ENCODE measurements at places on chromosomes 2 and 18. TPM values are rescaled to one million over a fixed set of nuclear protein-coding genes. Genes with fewer than 3 reads are reported as not detected.

- no peaks in the 10 kb centered on the region for H3K27me3 ChIP-seq
- H3K27ac ChIP-seq = no peak overlapping the region
- H3K36me3 ChIP-seq = no peaks in the 10 kb centered on the region
- DNase-seq = no peak
- no peaks in the 10 kb centered on the region for H3K4me1 ChIP-seq
These were observed 137.7 kb downstream of the PXDN start for GRCh38 chr2:1606421-1607235.

The SPP2 gene
- not detected for total RNA-seq

DNA sequence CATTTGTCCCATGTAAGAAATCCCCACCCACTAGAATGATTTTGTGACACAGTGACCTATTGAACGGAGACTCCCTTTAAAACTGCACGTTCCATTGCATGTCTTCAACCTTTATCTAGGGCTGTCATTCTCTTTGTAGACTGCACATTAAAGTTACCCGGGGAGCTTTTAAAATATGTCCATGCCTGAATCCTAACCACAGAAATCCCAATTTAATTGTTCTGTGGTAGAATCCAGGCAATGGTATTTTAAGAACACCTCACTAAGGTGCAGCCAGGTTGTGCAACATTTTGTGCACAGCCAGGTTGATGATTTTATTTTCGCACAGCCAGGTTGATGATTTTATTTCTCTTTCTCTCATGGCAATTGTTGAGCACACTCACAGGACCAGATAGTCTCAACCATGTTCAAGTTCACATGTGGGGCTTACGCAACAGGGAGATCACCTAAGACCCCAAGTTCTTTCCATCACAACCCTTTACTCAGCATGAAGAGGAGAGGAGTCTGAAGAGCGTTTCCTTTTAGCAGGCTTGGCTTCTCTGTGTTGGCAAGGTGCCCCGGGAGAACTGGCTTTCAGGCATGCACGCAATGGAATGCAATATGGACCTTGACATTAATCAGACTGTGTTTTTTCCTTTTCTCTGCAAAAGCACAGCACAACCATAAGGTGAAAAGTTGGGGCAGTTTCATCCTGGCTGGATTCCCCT is 467.3 kb upstream of the ETAA1 start:
- no peak overlapping the region for H3K4me3 ChIP-seq
- DNase-seq = no peak
- no peaks in the 10 kb centered on the region for H3K36me3 ChIP-seq

The HTR2B gene
- total RNA-seq = not detected

The OTOF gene
- total RNA-seq = 0.50 TPM

DNA sequence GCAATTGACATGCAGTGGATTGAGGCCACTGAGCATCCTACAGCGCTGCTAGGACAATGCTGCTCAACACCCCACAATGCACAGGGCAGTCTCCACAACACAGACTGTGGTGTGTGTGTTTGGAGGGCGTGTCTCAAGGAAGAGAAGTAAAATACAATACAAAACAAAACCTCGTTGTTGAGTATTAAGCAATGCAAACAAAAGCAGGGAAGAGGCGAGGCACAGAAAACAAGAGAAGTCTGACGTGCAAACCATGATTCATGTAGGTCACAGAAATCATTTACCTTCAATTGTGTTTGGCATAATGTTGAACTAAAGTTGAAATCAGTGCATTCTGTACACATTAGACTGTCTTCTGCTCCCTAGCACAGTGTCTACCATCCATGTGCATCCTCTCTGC is 260.9 kb downstream of the PHLPP1 start:
- DNase-seq = no peak
- no peaks in the 10 kb centered on the region for H3K36me3 ChIP-seq
- no peak overlapping the region for H3K27ac ChIP-seq
- H3K27me3 ChIP-seq = no peaks in the 10 kb centered on the region

GRCh38 chr2:196290136-196290535 is 118.8 kb upstream of the STK17B start:
- peak overlapping the region; percentile 74 for H3K27ac ChIP-seq
- no peaks in the 10 kb centered on the region for H3K27me3 ChIP-seq
- no peaks in the 10 kb centered on the region for H3K36me3 ChIP-seq

DNA sequence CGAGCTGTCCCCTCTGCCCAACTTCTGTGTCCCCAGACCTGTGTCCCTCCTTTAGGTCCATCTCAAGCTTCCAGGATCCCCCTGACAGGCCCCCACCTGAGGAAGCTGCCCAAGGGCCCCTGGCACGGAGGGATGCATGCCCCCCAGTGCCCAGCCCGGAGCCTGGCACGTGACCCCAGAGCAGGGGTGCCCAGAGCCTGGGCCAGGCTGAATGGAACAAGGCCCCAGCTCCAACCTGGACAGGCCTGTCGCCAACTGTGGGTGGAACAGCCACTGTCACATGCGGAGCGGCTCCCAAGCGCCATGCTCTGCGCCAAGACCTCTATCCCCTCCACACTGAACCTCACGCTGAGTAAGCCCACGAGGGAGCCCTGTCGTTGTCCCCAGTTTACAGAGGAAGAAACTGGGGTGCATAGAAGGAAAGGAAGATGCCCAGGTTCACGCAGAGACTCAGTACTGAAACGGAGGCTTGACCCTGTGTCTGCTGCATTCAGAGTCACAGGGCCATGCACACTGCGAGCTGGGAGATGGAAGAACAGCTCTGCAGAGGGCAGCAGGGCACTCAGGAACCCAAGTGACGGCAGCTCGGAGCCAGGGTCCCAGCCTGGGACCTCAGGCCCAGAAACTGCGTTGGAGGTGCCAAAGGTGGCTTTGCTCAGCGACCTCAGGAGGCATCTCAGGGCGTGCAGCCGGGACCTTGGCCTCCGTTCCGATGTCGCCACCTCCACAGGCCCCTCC is 5.5 kb upstream of the ECEL1 start:
- DNase-seq = no peak
- H3K27me3 ChIP-seq = peaks cover 16% of the 10 kb centered on the region
- no peak overlapping the region for H3K4me3 ChIP-seq
- H3K36me3 ChIP-seq = no peaks in the 10 kb centered on the region

DNA sequence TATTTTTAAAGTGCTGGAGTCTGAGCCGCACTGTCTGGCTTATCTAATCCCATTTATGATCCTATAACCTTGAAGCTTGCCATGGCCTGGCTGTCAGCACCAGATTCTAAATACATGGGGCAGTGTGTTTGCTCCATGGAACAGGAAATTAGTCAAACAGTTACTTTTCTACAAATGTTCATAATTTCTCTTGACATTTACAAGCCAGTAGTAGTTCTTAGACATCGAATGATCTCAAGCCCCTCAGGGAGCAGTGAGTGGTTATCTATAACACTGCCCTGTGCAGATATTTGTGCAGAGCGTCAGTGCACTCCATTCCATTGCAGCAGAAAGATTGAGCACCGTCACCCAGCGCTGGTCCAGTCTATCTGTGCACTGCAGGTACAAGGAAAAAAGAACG is 205.2 kb downstream of the AGPS start:
- H3K27me3 ChIP-seq = peaks cover 11% of the 10 kb centered on the region
- no peak overlapping the region for H3K4me3 ChIP-seq
- H3K4me1 ChIP-seq = no peaks in the 10 kb centered on the region
- no peak overlapping the region for H3K27ac ChIP-seq
- H3K36me3 ChIP-seq = no peaks in the 10 kb centered on the region
- DNase-seq = no peak

GRCh38 chr2:11560806-11561205 is 27.0 kb downstream of the GREB1 start:
- H3K4me3 ChIP-seq = no peak overlapping the region
- no peaks in the 10 kb centered on the region for H3K36me3 ChIP-seq
- H3K27me3 ChIP-seq = peaks cover 20% of the 10 kb centered on the region

The FER1L5 gene
- total RNA-seq = not detected

The TSGA10 gene
- total RNA-seq = 8.6 TPM

DNA sequence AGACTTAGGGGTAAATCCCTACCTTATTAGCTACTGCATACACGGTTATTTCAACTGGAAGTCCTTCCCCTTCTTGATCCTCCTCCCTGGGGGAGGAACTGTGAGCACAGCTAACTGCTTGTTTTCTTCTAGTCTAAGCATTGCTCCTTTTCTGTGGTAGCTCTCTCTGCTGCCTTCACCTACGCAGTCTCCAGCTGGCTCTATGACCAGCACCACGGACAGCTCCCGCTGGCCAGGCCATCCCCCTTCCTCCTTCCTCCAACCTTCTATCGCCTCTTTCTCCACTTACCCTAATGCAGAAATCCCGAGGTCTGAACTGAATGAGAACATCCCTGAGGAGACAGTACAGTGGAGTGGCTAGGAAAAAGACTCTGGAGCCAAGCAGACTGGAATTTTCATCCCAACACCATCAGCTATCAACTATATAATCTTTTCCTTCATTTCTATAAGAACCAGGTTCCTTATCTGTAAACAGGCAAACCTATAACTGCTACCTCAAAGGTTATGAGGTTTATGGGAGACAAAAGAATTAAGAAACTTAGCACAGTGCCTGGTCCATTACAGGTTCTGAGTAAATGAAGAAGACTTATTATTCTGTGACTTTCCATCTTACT is 4.7 kb upstream of the CFAP65 start:
- no peak overlapping the region for H3K4me3 ChIP-seq
- H3K4me1 ChIP-seq = peaks cover 6% of the 10 kb centered on the region
- no peak for DNase-seq
- H3K36me3 ChIP-seq = no peaks in the 10 kb centered on the region
- no peak overlapping the region for H3K27ac ChIP-seq
- peaks cover 51% of the 10 kb centered on the region for H3K27me3 ChIP-seq

DNA sequence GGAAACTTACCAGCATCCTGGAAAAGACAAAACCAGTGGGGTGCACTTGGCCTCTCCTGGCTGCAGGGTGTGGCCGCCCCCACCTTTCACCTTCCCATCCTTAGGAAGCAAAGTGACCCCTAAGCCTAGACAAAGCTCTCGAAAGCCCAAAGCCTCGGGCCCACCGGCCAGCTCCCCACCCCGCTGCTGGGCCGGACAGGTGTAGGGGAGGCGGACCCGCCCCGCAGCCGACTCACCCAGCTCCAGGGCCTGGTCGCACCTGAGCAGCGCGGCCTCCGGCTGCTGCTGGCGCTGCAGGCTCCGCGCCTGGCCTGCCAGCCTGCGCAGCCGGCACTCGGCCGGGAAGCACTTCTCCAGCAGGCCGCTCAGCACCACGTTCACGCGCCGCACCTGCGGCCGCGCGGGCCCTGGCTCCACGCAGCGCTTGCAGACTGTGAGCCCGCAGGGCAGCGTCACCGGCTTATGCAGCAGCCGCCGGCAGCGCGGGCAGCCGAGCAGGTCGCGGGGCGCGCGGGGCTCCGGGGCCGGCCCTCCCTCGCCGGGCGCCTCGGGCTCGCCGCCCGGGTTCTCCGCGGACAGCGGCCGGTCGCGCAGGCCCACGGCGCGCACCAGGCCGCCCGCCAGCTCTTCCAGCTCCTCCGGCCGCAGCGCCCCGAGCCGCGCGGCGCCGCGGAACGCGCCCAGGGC is 979 bp downstream of the LONRF2 start:
- no peak overlapping the region for H3K27ac ChIP-seq
- no peak overlapping the region for H3K4me3 ChIP-seq
- H3K27me3 ChIP-seq = peaks cover 70% of the 10 kb centered on the region
- H3K4me1 ChIP-seq = no peaks in the 10 kb centered on the region
- no peak for DNase-seq

The DTNA gene
- not detected for total RNA-seq

DNA sequence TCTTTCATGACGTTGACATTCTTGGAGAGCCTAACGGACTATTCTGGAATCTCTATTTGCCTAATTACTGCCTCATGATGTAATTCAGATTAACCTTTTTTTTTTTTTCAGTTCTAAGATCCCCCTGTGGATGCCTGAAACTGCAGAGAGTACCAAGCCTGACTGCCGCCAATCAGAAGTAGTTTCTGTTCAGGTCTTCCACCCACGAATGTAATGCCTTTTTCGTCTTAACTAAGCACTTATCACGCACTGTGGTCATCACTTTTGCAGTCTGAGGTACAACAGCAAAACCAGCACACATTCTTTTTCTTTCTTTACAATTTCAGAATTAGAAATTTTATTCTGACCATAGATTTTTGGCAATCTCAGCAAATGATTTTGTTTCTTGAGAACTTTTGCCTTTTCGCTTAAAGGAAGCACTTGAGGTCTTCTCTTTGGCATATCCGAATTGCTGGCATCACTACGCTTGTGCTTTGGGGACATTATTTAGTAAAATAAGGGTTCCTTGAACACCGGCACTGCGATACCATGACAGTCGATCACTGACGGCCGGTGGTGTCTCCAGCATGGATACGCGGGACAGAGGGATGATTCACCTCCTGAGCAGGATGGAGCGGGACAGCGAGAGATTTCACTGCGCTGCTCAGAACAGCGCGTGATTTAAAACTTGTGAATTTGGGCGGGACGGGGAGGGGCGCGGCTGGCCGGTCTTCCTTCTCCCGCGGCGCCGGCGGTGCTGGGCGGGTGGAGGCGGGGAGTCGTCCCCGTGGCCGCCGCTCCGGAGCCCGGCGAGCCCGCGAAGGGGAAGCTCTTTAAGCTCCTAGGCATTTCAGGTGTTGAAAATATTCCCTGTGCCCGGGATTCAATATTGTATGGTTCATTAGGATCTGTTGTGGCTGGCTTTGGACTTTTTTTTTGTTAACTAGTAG is 32.0 kb upstream of the GPR55 start:
- H3K27ac ChIP-seq = peak overlapping the region; percentile 88
- peak overlapping the region; percentile 80 for H3K4me3 ChIP-seq
- peaks cover 64% of the 10 kb centered on the region for H3K27me3 ChIP-seq
- H3K36me3 ChIP-seq = peaks cover 5% of the 10 kb centered on the region
- DNase-seq = peak; percentile 74
- H3K4me1 ChIP-seq = peaks cover 62% of the 10 kb centered on the region

The CRYBA2 gene
- not detected for total RNA-seq

The GCG gene
- not detected for total RNA-seq

DNA sequence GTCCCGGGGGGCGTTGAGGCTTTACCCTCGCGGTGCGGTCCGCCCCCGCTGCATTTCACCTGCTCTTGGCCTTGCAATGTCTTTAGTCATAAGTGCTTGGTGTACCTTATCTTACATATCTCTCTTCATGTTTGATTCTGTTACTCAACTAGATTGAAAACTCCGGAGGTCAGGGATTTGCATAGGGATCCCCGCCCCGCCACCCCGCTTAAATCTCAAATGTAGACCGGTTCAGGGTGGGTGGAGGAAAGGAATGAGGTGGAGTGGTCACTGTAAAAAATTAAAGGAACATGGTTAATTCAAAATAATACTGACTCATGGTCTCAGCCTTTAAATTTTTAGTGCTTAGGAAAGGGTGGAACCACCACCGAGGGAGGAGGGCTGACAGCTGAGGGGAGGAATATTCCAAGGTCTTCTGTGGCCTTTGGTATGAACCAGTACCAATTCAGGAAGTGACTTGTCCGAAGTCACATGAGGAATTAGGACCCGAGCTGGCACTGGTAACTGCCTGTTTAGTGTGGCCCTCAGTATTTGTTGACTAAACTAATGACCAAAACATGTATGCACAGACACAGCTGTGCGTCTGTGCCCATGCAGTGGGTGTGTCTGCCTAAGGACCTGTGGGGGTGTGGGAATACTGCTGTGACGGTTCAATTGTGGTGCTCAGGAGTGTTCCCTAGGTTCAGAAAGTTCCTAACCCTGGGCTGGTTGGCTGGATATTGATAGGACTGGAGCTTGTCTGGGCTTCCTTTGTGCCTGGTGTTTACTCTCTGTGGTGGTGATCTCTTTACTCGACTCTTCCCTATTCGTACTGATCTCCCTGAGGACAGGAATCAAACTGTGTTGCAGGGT is 1.0 kb downstream of the PLEKHB2 start:
- peak overlapping the region; percentile 97 for H3K4me3 ChIP-seq
- no peak for DNase-seq
- peak overlapping the region; percentile 92 for H3K27ac ChIP-seq
- H3K36me3 ChIP-seq = peaks cover 11% of the 10 kb centered on the region
- peaks cover 42% of the 10 kb centered on the region for H3K4me1 ChIP-seq
- no peaks in the 10 kb centered on the region for H3K27me3 ChIP-seq
